ENCODE measurements at places on chromosomes 6 and 20.

DNA sequence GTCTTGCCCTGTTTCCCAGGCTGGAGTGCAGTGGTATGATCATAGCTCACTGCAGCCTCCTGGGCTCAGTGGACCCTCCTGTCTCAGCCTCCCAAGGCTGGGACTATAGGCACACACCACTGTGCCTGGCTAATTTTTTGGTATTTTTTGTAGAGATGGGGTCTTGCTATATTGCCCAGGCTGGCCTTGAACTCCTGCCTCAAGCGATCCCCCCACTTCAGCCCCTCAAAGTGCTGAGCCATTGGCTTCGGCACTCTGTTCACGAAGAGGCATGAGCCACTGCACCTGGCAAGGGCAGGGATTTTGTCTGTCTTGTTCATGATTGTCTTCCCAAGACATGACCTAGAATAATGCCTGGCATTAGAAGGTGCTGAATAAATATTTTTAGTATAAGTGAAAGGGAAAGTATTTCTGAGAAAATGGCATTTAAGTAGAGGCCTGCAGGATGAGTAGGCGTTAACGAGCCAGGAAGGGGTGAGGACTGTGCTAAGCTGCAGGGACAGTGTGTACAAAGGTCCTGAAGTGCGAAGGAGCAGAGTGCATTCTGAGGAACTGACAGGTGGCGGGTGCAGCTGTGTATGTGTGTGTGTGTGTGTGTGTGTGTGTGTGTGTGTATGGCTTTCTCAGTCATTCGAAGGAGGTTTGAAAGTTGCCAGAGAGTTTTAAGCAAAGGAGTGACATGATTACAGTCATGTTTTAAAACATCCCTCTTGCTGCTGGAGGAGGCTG lies 43.0 kb downstream of the VEGFA start:
- no peak for DNase-seq

DNA sequence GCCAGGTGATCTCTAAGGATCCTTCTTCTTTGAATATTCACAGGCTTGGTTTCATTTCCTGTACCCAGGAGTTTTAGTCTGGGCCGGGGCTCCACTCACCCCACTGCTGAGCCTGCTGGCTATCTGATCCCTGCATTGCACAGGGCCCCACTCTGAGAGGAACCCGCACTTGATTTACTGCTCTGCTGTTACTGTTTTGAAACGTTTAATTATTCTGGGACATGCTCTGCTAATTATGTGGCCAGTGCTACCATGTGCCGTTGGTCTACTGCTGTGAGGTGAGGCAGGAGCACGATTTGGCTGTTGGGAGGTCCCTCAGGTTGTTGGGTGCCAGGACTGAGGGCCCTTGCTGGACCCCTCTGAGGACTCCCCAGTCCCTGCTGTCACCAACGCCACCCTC lies 108.7 kb upstream of the SIRPA start:
- DNase-seq: no peak

GRCh38 chr6:64459411-64459944 lies 823.9 kb downstream of the PHF3 start:
- no peak for DNase-seq

GRCh38 chr6:106773996-106774629 lies 144.7 kb downstream of the QRSL1 start:
- DNase-seq: no peak

DNA sequence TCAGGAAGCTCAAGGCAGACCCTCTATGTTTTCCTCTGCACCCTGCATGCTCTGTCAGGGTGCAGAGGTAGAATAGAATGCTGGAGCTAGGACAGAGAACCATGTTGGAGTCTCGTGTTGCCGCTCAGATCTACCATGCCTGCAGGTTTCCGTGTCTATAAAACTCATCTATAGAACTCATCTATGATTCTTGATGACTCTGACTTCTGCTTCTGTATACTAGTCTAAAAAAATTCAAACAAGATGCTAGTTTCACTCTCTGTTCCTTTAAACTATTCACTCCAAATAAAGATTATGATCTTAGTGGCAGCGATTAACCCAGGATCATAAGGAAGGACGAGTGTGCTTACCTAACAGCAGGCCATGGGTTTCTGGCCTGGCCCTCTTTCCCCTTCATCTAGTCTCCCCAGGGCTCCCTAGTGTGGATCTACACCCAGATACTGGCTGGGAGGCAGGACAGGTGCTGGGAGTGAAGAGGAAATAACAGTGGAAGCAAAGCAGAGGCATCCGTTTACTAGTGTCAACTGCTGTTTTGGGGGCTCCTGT lies 162.7 kb upstream of the SUPT3H start:
- DNase-seq: no peak

GRCh38 chr20:37273988-37274387 lies 12.4 kb upstream of the GHRH start:
- DNase-seq: no peak

GRCh38 chr6:14079433-14079832 lies 38.1 kb upstream of the CD83 start:
- DNase-seq: no peak

GRCh38 chr20:48294942-48295341 lies 509.7 kb upstream of the SULF2 start:
- DNase-seq: no peak

DNA sequence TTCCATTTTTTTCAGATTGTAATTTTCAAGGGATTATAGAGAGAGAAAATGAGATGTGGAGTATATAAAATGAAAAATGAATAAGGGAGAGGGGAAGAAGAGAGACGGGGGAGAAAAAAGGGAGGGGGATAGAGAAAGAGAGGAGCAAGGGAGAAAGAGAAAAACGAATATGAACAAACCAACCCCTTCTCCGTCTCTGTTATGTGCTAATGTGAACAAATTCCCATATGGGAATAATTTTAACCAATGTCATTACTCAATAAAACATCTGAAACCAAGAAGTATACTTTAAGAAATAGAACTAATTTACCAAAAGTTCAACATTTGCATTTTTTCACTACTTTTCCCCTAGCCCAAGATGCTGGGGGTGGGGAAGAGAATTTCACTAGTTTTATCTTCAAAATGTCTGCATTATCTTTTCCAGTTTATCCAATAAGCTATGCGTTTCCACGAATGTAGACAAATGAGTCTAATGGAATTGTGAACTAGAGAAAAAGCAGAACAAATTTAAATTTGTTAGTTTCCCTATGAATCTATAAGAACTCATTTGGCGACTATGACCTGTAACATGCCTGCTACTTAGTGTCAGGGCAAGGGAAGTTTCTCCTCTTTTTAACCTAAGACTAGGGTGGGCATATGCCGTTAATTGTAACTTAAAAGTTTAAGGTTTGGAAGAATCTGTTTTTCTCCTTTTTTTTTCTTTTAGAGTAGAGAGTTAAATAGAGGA lies 286.3 kb downstream of the BTBD9 start:
- no peak for DNase-seq

DNA sequence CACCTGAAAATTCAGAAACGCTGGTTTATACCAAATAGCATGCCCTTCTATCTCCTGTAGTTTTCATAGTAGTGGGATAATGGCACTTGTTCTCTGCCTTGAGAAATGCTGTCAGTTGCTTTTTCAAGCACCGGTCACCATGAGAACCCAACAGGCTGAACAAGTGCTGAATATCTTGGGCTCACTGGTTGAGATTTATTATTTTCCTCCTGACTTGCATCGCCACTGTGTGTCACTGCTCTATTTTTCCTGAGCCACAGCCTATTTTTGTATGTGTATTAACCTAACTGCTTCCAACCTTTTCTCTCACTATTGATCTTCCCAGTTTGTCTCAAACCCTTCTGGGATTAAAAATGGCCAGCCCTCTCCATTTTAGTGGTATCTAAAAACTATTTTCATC lies 71.9 kb downstream of the OPN5 start:
- no peak for DNase-seq

GRCh38 chr6:5112066-5112799 lies 27.1 kb downstream of the PPP1R3G start:
- no peak for DNase-seq

GRCh38 chr6:16959789-16960188 lies 142.1 kb upstream of the STMND1 start:
- no peak for DNase-seq

- no peak for DNase-seq
Measured at GRCh38 chr6:10230531-10230930, 184.3 kb downstream of the TFAP2A start.

GRCh38 chr6:99780556-99780885 lies 173.9 kb downstream of the PRDM13 start:
- no peak for DNase-seq

GRCh38 chr20:7859356-7859802 lies 80.9 kb downstream of the HAO1 start:
- no peak for DNase-seq

- DNase-seq: no peak
Measured at GRCh38 chr6:160959726-160960435, 31.7 kb upstream of the MAP3K4 start.

- DNase-seq: no peak
Measured at GRCh38 chr6:69980624-69981023, 114.3 kb downstream of the COL19A1 start.

- DNase-seq: no peak
Measured at GRCh38 chr20:50304923-50305635, 114.4 kb downstream of the CEBPB start.

DNA sequence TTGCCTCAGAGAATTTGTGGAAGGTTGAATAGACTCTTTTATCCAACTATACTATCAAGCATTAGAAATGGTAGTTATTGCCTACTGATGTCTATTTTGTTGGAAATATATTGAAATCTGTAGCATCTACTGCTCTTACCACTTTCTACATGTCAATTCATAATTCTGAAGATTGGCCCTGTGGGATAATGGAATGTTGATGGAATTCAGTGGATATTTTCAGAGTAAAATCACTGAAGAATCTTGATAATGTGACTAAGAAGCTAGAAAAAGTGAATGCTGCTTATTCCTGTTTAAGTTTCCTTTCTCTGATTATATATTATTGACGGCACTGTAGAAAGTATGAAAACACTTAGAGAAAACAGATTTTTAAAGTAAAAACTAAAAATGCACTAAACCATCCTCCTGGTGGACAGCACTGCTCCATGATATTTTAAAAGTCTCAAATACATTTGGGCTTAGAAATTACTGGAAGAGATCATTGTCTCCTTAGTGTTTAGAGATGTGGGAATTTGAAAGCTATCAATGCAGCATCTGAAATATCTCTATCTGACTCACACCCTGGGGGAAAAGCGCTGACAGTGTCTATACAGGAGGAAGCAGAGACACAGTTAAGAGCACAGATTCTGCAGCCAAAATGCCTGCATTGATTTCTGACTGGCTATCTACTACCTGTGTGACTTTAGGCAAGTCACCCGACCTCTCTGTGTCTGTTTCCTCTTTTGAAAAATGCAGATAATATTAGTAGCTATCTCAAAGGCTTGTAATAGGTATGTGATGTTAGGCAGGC lies 37.9 kb upstream of the RCAN2 start:
- DNase-seq: no peak

- no peak for DNase-seq
Measured at GRCh38 chr6:34928695-34929094, 39.6 kb downstream of the ANKS1A start.

All from central memory CD4-positive, alpha-beta T cell (primary cell).